ENCODE measurements at places on chromosomes 11 and 22.

DNA sequence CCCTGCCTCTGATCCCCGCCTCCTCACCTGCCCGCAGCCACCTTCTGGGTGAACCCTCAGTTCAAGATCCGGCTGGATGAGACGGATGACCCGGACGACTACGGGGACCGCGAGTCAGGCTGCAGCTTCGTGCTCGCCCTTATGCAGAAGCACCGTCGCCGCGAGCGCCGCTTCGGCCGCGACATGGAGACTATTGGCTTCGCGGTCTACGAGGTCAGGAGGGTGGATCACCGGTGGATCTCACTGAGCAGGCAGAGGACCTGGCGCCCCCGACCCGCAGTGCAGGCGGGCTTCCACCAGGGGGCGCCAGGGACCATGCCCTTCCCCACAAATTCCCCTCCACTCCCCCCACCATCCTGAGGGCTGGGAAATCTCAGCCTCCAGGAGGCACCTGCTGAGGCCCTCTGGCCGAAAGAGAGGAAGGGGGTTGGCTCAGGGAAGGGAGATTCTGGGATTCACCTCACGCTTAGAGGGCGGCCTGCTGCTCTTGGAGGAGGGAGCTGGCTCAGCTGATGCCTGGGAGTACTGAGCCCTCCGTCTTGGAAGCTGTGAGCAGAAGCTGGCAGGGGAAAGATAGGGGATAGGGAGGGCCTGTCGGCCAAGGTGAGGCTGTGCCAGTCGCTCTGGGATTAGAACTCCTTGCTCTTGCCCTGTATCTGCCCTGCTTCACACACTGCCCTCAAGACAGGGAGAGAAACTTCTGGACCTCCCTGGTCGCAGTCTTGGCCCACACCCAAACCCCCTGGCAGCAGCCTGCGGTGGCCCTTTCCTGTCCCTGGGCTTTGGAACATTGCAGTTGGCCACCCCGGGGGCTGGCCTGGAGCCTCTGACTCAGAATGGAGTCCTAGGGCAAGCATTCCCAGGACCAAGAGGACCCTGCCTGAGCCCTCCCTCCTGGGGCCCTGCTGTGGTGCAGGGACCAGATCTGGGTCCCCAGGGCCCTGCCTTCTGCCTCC lies 23.2 kb downstream of the CAPN1 start:
- no peak for DNase-seq

GRCh38 chr22:22935056-22935545 lies 47.5 kb downstream of the IGLL5 start:
- no peak for DNase-seq

DNA sequence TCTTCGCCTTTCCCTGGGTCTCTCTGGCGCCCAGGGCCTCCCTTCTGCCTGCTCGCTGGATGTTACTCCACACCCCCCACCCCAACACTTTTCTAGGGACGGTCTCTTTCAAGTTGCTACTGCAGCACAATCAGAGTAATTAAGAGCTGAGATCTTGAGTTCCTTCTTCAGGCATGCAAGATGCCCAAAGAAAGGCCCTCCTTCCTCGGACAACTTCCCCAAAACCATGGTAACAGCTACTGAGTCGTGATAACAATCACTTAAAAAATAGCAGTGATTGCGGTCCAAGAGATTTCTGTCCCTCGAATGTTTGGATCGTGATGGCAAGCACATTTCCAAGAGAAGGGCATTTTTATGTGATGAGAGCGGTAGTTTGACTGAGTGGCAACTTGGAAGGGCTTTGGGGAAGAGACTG lies 638 bp upstream of the TENM4 start:
- DNase-seq = no peak

DNA sequence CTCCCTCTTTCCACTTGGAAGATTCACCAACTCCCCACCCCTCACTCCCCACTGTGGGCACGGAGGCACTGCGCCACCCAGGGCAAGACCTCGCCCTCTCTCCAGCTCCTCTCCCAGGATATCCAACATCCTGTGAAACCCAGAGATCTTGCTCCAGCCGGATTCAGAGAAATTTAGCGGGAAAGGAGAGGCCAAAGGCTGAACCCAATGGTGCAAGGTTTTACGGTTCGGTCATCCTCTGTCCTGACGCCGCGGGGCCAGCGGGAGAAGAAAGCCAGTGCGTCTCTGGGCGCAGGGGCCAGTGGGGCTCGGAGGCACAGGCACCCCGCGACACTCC lies 397 bp upstream of the CD44 start:
- DNase-seq = no peak

- no peak for DNase-seq
Observed at GRCh38 chr11:57562596-57562995, 4.9 kb downstream of the UBE2L6 start.

DNA sequence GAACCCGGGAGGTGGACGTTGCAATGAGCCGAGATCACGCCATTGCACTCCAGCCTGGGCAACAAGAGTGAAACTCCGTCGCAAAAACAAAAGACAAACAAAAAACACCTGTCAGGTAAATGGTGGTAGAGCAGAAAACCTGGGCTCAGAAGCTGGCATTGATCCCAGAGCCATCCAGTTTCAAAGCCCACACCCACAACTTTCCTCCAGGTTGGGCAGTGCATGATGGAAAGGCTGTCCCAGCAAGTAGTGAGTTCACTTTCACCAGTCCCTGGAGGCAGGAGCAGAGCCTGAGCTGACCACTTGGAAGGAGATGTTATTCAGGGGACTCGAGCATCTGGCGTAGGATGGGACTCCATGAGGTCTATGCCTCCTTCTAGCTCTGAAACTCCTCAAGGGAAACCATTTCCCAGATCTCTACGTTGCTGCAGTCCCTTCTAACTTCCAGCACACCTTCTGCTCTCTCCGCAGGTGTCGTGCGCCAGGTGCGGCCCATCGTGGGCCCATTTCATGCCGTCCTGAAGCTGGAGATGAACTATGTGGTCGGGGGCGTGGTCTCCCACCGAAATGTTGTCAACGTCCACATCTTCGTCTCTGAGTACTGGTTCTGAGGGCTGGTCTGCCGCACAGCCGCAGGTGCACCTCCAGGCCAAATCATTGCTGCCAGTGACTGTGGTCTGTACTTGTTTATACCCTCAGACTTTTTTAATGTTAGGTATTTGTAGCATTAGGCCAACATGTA lies 71.6 kb upstream of the ATXN10 start:
- no peak for DNase-seq

DNA sequence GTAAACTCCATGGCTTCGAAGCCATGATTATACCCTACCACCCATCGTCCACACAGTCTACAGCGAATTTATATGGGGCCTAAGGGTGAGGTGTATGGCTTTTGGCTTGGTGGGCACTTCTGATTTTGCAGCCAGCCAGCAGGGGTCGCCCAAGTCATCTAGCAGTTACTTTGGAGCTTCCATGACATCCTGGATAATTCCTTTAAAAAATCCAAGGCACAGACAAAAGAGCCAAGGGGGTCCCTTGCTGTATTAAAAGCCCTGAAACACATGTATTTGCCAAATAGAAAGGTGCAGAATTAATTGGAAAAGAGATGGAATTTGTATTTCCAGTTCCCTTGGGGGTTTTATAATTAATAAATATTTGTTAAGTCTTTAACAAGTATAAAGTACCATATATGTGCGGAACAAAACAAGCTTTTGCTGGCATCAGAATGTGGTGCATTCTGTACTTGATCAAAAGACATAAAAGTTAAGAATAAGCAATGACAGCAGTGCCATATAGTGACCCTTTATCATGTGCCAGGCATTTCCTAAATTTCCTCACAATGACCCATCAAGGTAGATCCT lies 132.8 kb upstream of the PITPNB start:
- peak; percentile 2 for DNase-seq

DNA sequence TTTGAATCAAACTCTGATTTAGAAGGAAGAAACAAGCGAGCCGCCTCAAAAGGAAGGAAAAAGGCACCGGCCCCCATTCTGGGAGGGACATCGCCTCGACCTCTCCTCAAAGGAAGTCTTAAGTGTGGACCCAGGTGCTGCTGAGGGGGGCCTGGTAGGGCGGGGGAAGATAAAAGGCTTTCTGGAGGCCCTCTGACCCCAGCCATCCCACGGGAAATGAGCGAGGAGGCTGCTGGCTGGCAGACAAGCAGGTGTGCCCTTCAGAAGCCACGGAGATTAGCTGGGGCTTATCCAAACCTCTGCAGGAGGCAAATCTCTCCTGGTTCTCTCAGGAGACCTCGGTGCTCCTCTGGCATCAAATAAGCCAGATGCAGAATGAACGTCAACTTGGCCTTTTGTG lies 171.4 kb upstream of the BLID start:
- DNase-seq = no peak

DNA sequence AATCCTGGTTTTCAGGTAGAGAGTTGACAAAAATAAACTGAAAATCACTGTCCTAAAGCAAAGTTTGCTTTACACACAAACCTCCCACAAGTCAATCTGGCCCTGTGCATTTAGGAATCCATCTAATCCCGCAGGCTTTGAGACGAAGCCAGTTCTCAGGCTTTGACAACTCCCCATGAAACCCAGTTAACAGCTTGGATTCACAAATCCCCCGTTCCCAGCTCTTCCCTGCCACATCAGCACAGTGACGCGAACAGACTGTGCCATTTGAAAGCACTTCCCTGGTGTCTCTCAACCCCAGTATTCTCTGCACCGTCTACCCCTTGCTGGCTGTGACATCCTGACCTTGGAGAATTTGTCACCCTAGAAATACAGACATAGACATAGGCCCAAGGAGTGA lies 117.8 kb downstream of the OPCML start:
- DNase-seq = no peak

DNA sequence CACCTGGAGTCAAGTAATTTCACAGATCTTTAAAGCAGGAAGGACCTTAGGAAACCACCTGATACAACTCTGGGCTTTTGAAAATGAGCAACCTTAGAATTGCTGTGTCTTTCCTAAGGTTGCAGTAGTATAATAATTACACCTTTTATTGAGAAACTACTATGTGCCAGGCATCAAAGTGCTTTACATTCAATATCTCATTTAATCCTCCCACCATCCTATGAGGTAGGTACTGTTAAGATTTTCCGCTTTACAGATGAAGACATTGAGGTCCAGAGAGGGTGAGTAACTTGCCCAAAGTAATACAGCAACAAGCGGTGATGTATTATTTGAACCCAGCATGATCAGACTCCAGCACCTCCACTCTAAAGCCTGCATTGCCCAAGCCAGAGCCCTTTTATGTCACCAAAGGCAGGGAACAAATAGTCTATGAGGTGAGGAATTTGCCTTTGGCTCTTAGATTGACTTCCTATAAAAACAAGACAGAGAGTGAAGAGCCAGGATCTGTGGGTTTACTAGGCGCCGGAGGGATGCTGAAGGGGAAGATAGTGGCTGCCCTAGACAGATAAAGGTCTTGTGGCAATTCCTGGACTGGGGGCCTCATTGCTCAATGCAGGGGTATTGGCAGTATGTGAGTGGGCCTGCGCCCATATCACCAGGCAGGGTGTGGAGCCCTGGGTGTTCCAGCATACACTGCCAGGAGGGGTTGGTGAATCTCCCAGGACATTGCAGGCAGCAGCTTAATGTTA lies 157.1 kb downstream of the FBXO7 start:
- no peak for DNase-seq

- DNase-seq = no peak
Observed at GRCh38 chr11:16312233-16312765, 44.0 kb downstream of the SOX6 start.

DNA sequence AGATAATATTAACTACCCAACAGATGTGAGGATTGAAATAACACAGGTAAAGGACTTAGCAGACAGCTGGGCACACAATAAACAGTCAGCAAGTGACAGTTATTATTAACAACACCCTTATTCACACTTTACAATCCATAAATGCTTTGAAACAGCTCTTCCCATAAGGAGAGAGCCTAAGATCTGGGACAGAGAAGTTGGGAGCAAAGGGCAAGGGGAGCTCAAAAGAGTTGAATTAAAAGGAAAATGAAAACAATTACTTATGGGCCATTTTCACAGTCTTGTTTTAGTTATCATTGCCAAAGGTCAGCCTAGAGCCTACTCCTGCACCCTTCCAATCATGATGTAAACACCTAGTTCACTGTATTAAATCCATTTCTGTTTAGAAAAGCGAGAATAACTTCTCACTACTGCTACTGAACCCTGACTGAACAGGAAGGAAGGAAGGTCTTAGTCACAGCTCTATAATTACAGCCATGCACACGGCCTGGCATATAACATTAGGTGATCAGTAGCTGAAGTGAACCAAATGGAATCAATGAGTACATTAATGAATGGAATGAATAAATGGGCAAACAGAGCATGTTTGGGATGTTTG lies 111.3 kb downstream of the PLEKHA7 start:
- DNase-seq = no peak

DNA sequence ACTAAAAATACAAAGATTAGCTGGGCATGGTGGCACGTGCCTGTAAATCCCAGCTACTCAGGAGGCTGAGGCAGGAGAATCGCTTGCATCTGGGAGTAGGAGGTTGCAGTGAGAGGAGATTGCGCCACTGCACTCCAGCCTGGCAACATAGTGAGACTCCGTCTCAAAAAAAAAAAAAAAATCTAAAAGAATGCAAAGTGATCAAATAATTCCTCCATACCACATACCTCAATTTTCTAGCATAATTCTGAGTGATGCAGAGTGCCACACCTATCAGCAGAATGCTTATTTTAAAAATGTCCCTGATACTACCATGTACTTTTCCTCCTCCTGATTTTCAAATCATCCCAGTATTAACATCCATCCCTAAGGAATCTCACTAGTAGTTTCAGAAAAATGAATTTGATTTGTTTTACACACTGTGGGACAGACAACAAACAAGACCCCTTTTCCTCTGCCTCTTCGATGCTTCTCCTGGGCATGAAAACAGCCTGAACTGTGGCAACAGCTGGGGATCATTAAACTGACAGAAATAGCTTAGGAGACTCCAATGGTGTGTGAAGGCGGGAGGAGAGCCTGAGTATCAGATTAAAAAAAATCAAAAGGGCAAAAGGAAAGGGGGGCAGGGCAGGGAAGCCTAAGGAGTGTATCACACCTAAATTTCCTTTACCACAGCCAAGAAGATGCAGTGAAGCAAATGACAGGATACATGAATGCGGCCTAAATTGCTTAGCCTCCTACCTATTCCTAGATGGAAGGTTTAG lies 114.7 kb downstream of the SGSM3 start:
- no peak for DNase-seq

DNA sequence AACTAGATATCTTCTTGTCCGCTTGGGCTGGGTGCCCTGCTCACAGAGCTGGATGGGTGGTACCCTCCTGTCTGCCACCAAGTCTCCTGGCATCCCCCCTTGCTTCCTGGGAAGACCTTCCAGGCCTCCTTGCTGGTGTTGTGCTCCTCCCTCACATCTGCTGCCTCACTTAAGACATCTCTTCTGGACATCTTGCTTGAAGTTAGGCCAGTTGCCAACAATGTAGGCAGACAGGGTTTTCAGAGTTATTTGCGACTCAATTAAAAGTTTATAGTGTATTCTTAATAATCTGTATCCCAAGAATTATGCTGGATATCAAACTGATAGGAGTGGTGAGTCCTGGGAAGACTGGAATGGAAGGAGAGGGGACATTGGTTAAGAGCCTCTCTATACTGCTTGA lies 64.0 kb upstream of the TNRC6B start:
- no peak for DNase-seq

Data from SHP77 treated with DMSO at 0.1 percent for 48 hours (cell line).